ENCODE measurements at places on chromosomes 7 and 10. TPM values are rescaled to one million over a fixed set of nuclear protein-coding genes. Genes with fewer than 3 reads are reported as not detected.
A peak's percentile ranks its signal among the peaks of the same experiment; 100 is the strongest.

DNA sequence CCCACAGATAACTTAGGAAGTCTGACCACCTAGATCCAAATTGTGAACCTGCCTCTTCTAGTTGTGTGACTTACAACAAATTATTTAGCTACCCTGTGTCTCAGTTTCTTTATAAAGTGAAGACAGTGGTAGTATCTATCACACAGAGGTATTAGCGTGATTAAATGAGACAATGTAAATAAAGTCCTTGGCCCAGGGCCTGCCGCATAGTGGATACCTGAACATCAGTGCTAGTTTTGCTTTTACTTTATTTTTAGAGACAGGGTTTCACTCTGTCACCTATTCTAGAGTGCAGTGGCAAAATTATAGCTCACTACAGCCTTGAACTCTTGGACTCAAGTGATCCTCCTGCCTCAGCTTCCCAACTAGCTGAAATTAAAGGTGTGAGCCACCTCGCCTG is 177.1 kb downstream of the CDK14 start:
- DNase-seq, result no peak

FOXI2 gene
- 0.19 TPM for polyA plus RNA-seq

GRCh38 chr7:146177301-146177700 is 60.7 kb downstream of the CNTNAP2 start:
- DNase-seq, result no peak

- DNase-seq, result no peak
Observed at GRCh38 chr7:83921271-83921940, 272.5 kb upstream of the SEMA3E start.

- DNase-seq, result peak; percentile 45
Observed at GRCh38 chr7:31310321-31310935, 30.1 kb downstream of the NEUROD6 start.

TRPV5 gene
- 0.05 TPM for polyA plus RNA-seq

EIF4H gene
- polyA plus RNA-seq, result 283 TPM

DNA sequence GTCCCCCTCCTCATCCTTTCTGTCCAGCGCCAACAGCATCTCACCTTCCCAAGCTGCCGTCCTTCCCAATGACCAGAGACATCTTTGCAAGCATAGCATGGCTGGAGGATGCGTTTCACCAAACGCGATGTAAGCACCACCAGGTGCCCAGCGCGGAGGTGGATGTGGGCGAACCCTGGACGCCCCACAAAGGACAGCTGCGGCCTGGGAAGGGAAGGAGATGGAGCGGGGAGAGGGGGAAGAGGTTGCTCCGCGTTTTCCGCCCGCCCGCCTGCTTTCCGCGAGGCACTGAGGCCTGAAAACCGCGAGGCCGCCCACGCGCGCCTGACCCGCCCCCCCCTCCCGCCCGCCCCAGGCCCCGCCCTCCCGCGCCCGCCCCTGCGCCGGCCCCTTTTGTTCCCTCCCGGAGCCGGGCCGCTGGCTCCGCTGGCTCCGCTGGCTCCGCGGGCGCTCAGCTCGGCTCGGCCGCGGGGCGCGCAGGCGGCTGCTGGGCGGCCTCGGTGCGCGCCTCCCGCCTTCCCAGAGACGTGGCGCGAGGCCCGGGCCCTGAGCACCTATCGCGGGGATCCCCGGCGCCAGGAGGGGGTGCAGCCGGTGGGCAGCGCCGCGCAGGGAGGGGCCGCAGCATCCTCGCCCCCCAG is at the start of gene CLIP2:
Gene CLIP2 (plus strand): TSS at position 390 of the 641 bp plus-strand sequence. CDS start 28,140 bp downstream, outside the sequence.
- DNase-seq, result peak; percentile 78
